Activated T-helper 1 cell treated with anti-CD3 and anti-CD28 coated beads, Interleukin-12 subunit alpha, Interleukin-12 subunit beta, Interleukin-2, Interleukin-4 antibody, amounts not matched to agents 30 ng/mL and 10 ng/mL and 1 ng/mL, durations not matched to agents 14 hours and 24 hours and 36 hours (primary cell): ENCODE measurements at places on chromosomes 13 and 19. TPM values are rescaled to one million over a fixed set of nuclear protein-coding genes. Genes with fewer than 3 reads are reported as not detected.
A peak's percentile ranks its signal among the peaks of the same experiment; 100 is the strongest.

KLK12 gene
- not detected in 2 replicates for total RNA-seq

GRCh38 chr19:49691243-49692146, 579 bp downstream of the CPT1C start:
- H3K27ac ChIP-seq = no peak overlapping the region
- peaks cover 19% of the 10 kb centered on the region for H3K4me1 ChIP-seq
- H3K4me3 ChIP-seq = peak overlapping the region; percentile 77

ZSCAN4 gene
- total RNA-seq = not detected in 2 replicates

GRCh38 chr13:112209266-112209665, 142.3 kb downstream of the SOX1 start:
- H3K27me3 ChIP-seq = peaks cover 23% of the 10 kb centered on the region
- no peaks in the 10 kb centered on the region for H3K36me3 ChIP-seq
- DNase-seq = no peak
- peaks cover 9% of the 10 kb centered on the region for H3K4me1 ChIP-seq

- DNase-seq = no peak
- H3K4me1 ChIP-seq = no peaks in the 10 kb centered on the region
- H3K36me3 ChIP-seq = no peaks in the 10 kb centered on the region
These were observed 19.9 kb downstream of the TINCR start for GRCh38 chr19:5547881-5548280.

DNA sequence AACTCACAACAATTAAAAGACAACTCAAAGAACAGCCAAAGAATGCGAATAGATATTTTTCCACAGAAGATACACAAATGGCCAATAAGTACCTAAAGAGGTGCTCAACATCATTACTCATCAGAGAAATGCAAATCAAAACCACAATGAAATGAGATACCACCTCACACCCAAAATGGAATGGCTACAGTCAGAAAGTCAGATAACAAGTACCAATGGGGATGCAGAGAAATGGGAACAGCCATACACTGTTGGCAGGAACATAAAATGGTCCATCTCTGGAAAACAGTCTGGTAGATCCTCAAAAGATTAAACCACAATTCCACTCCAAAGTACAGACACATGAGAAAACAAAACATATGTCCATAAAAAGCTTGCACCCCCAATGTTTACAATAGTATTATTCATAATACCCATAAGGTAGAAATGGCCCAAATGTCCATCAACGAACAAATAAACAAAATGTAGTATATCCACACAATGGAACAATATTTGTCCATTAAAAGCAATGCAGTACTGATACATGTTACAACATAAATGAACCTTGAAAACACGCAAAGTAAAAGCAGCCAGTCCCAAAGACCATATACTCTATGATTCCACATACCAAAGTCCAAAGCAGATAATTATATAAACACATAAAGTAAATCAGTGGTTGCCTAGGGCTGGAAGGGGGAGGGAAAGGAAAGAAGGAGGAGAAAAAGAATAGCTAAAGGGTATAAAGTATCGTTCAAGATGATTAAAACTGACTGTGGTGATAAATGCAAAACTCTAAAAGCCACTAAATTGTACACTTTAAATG, 19.6 kb downstream of the USP12 start:
- no peaks in the 10 kb centered on the region for H3K27me3 ChIP-seq
- DNase-seq = no peak
- peaks cover 25% of the 10 kb centered on the region for H3K36me3 ChIP-seq
- H3K4me1 ChIP-seq = peaks cover 59% of the 10 kb centered on the region
- peak overlapping the region; percentile 25 for H3K27ac ChIP-seq
- peak overlapping the region; percentile 5 for H3K4me3 ChIP-seq

KLK2 gene
- total RNA-seq = not detected in 2 replicates
